ENCODE measurements at places on chromosomes 11 and 22. TPM values are rescaled to one million over a fixed set of nuclear protein-coding genes. Genes with fewer than 3 reads are reported as not detected.

The C1QTNF4 gene
- total RNA-seq: 0.17 TPM

The PRRG4 gene
- total RNA-seq: 8.4 TPM

The PHLDB1 gene
- 198 TPM for total RNA-seq

The NXPE4 gene
- not detected for total RNA-seq

The CCDC157 gene
- total RNA-seq: 1.9 TPM

The CEP126 gene
- total RNA-seq: 2.2 TPM

The CBLIF gene
- not detected for total RNA-seq

The CEND1 gene
- not detected for total RNA-seq

The IL18 gene
- 1.7 TPM for total RNA-seq

The FERMT3 gene
- total RNA-seq: 1.5 TPM

The SLC22A8 gene
- total RNA-seq: not detected

The DUSP8 gene
- 1.4 TPM for total RNA-seq

The C11orf86 gene
- total RNA-seq: not detected

The APOA4 gene
- not detected for total RNA-seq

The A4GALT gene
- total RNA-seq: 2.5 TPM

The CRYBA4 gene
- total RNA-seq: not detected

The ARHGAP32 gene
- total RNA-seq: 22.4 TPM

The SCGB2A2 gene
- not detected for total RNA-seq

The HARBI1 gene
- 5.8 TPM for total RNA-seq

The CWF19L2 gene
- total RNA-seq: 9.0 TPM

The TCN1 gene
- 2.9 TPM for total RNA-seq

The TMEM45B gene
- total RNA-seq: 0.17 TPM

The CST6 gene
- total RNA-seq: 0.78 TPM

The FGF3 gene
- not detected for total RNA-seq

The SMIM35 gene
- total RNA-seq: not detected

The SYT12 gene
- 1.2 TPM for total RNA-seq

The RIC3 gene
- total RNA-seq: 3.6 TPM

The ZNF280B gene
- total RNA-seq: 0.83 TPM

The KLHDC7B gene
- 0.86 TPM for total RNA-seq

The BEST1 gene
- total RNA-seq: 0.91 TPM

The COMT gene
- total RNA-seq: 193 TPM

The DNAJB13 gene
- total RNA-seq: not detected

The FGF19 gene
- 0.35 TPM for total RNA-seq

The PPP6R3 gene
- total RNA-seq: 115 TPM

The CALCA gene
- not detected for total RNA-seq

The C11orf52 gene
- 0.67 TPM for total RNA-seq

The SCUBE2 gene
- total RNA-seq: 0.56 TPM

The LSP1 gene
- 0.17 TPM for total RNA-seq

The TSKU gene
- 31.3 TPM for total RNA-seq

The CRYBB1 gene
- total RNA-seq: not detected

The PARVG gene
- total RNA-seq: not detected
